Heart right ventricle (tissue), 16 donors: ENCODE measurements at places on chromosomes 6 and 20. TPM values are rescaled to one million over a fixed set of nuclear protein-coding genes. Genes with fewer than 3 reads are reported as not detected.

Gene TMEM200A
- total RNA-seq: not detected

Gene RSPH4A
- 0.24 TPM for total RNA-seq

Gene GNAS
- total RNA-seq: 1,997 TPM

DNA sequence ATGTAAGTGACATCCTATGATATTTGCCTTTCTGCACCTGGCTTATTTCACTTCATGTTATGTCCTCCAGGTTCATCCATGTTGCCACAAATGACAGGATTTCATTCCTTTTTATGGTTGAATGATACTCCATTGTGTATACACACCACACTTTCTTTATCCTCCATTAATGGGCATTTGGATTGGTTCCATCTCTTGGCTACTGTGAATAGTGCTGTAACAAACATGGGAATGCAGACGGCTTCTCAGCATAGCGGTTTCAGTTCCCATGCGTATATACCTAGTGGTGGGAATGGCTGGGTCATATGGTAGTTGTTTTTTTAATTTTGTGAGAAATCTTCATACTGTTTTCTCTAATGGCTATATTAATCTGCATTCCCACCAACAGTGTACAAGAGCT is 14.8 kb downstream of the MTHFD1L start:
- DNase-seq: no peak

- DNase-seq: no peak
Measured at GRCh38 chr6:53611342-53611741, 54.2 kb downstream of the KLHL31 start.
